Hematopoietic multipotent progenitor cell treated with erythropoietin and hydrocortisone succinate and interleukin-3 and kit ligand, for 6 days (in vitro differentiated cells): ENCODE measurements at places on chromosomes 12 and 14.

- DNase-seq = no peak
These were observed 763.9 kb upstream of the MGAT4C start for GRCh38 chr12:87020071-87020470.

- DNase-seq = peak; percentile 57
These were observed 11.7 kb downstream of the TULP3 start for GRCh38 chr12:2902272-2902880.

GRCh38 chr12:82857911-82858533 lies 171.3 kb downstream of the TMTC2 start:
- no peak for DNase-seq

DNA sequence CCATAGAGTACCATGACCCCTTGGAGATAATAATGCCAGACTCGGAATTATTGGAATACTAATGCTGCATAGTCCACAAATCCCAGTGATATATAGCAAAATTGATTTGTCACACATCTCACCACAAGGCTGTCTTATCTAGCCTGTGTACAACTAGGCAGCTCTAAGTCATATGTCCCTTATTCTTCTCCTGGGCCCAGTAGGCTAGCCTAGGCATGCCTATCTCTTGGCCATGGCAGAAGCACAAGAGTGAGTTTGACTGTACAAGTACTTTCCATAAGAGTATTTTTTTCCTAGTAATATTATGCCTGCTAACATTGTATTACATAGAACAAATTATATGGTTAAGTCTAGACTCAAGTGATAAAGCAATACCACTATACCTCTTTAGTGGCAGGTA lies 1122.1 kb upstream of the SEL1L start:
- no peak for DNase-seq

- DNase-seq = no peak
These were observed 53.8 kb downstream of the TMCC3 start for GRCh38 chr12:94596596-94596995.
